NCI-H2029 treated with DMSO at 0.1 percent for 48 hours (cell line): ENCODE measurements at places on chromosomes 6 and 20.

GRCh38 chr20:33006776-33007375 lies 628 bp upstream of the BPIFB2 start:
- no peak for DNase-seq

DNA sequence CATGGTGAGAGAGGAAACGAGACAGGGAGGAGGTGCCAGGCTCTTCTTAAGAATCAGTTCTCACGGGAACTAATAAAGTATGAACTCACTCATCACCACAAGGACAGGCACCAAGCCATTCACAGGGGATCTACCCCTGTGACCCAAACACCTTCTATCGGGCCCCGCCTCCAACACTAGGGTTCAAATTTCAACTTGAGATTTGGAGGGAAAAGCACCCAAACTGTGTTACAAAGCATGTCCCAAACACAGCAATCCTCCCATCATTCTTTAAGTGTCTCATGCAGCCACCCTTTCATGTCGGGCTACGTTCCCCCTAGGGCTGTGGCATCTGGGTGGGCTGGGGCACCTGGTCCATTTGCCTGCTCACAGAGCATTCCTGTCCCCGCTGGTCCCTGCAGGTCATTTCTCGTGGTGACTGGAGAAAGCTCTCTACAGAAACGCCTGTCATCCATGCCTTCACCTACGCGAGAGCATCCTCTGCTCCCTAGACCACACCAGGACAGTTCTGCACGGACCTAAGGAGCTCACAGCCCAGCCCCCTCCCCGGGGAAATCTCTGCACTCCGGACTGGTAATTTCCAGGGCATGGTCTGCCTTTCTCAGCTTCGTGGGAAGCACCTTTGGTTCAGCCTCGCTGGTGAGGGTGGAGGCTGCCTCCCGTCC lies 79.6 kb downstream of the TTLL2 start:
- DNase-seq, result no peak

DNA sequence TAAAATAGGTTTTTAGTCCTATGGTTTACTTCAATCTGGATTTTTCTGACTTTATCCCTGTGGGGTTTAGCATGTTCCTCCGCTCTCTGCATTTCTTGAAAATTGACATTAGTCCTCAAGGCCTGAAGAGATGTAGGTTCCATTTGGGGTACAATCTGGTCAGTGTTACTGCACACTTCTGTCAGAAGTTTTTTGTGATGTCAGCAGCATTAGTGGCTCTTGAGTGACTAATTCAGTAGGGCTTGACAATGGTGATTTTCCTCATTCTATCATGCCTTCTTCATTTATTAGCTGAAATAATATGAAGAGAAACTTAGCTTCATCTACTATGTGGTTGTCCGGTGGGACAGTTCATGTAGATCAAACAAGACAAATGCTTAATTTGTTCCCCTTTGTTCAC lies 114.6 kb downstream of the PDE10A start:
- DNase-seq, result no peak

DNA sequence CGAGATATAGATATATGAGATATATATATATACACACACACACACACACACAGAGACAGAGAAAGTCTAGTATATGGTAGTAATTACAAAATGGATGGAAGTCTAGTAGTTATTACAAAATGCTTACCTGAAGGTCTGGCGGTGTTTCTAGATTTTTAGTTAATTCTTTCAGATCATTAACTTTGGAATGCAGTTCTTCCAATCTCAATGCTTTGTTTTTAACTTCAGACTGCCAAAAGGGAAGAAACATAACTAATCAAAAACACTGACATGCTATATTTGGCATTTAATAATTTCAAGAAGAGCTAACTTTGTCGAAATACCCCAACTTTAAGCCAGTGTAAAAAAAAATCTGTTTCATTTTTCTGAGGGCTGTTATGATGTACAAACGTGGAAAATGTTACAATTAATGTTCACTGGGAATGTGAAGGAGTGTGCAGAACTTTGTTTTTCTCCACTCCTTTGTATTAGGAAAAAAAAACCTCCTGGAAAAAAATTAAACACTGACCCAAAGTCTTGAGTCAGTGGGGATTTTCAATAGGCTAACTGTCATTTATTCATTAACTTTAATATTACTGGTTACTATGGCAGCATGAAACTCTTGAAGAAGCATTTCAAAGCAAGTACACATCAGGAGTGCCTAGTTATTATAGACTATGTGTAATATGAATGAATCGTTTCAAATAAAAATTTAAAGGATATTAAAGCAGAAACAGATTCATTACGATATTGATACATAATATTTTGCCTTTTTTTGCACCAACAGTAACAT lies 232.9 kb downstream of the SYNE1 start:
- DNase-seq, result no peak

DNA sequence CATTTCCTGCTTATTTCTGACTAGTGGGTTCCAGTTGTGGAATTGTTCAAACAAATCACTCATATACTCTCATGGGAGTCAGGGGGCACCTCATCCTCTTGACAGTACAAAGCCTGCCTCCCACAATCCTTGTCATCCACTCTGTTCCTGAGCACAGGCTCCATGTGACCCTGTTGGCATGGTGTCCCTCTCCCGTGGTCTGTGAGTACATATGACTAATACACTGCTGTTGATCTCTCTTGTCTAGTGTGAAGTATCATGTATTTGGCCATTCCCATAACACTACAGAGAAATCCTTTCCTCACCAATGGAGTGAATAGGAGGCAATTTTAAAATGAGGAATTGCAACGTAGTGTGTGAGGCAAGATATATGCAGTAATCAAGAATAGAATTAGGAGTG lies 185.3 kb downstream of the OGFRL1 start:
- DNase-seq, result no peak

DNA sequence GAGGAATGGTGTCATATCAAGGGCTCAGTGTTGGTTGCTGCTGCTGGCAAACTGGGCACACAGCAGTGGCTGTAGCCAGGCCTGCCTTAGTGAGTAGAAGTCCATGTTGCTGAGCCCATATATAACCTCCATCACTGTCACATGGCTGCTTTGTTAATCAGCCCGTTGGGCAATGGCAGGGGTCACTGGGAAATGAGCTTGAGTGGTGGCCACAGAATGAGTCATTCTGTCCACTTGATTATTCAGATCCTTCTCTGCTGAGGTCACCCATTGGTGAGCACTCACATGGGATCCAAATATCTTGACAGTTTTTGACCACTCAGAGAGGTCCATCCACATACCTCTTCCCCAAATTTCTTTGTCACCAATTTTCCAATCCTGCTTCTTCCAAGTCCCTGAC lies 898.9 kb upstream of the EYS start:
- DNase-seq, result no peak

GRCh38 chr6:170368544-170368943 lies 62.0 kb downstream of the FAM120B start:
- no peak for DNase-seq

- no peak for DNase-seq
Observed at GRCh38 chr6:83838727-83839126, 14.4 kb upstream of the RIPPLY2 start.

- no peak for DNase-seq
Observed at GRCh38 chr20:9928281-9928737, 89.4 kb upstream of the PAK5 start.

- DNase-seq, result no peak
Observed at GRCh38 chr6:33391922-33392594, 435 bp downstream of the KIFC1 start.

- DNase-seq, result no peak
Observed at GRCh38 chr6:3319610-3320200, 61.0 kb downstream of the PSMG4 start.

- no peak for DNase-seq
Observed at GRCh38 chr20:13745784-13746183, 38.9 kb downstream of the ESF1 start.

GRCh38 chr6:41649596-41649995 lies 11.3 kb downstream of the MDFI start:
- no peak for DNase-seq

- DNase-seq, result peak; percentile 71
Observed at GRCh38 chr6:20717743-20718142, 183.5 kb downstream of the CDKAL1 start.

- no peak for DNase-seq
Observed at GRCh38 chr20:14410869-14411555, 73.6 kb upstream of the FLRT3 start.

GRCh38 chr20:4427940-4428586 lies 293.6 kb upstream of the PRND start:
- no peak for DNase-seq

GRCh38 chr6:46967826-46968349 lies 46.1 kb upstream of the ADGRF5 start:
- DNase-seq, result no peak
